ENCODE measurements at places on chromosomes 1 and 21.

DNA sequence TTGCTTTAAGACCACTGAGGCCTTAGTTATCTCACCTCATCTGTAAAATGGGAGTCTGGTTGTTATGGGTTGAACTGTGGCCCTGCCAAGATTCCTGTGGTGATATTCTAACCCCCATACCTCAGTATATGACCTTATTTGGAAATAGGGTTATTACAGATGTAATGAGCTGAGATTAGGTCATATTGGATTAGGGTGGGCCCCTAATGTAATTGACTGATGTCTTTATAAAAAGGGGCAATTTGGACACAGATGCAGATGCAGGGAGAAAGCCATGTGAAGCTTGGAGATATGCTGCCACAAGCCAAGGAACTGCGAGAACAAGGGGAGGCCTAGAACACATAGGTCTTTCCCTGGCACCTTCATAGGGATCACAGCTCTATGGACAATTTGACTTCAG lies 3.9 kb downstream of the C1orf87 start:
- DNase-seq, result no peak

DNA sequence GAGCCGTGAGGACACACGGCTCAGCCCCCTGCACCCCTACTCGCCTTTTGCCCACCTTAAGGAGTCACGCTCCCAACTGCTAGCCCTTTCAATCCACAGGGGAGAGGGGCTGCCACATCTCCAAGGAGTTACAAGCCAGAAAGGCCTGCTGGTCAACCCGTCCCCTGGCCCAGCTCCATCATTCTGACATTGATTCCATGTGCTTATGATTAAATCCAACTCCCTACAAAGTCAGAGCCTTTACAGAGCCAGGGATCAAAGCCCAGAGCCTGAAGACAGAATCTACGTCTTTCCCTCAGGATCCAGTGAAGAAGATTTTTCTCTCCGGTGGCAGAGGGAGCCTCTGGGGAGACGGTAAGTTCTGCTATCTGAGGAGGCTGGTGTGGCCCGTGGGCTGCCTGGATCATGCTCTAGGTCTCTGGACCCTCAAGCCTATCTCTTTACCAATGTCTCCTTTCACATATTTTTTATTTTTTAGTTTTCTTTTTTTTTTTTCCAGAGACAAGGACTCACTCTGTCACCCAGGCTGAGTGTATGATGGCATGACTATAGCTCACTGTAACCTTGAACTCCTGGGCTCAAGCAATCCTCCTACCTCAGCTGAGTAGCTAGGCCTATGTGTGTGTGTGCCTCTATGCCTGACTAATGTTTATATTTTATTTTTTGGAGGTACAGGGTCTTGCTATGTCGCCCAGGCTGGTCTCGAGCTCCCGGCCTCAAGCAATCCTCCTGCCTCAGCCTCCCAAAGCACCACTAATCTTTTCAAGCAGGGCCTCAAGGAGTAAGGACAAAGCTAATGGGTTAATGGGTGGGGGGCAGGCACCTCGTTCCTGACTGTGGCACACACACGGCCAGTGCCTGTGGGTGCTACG lies 61.3 kb downstream of the SLC66A1 start:
- DNase-seq, result no peak

DNA sequence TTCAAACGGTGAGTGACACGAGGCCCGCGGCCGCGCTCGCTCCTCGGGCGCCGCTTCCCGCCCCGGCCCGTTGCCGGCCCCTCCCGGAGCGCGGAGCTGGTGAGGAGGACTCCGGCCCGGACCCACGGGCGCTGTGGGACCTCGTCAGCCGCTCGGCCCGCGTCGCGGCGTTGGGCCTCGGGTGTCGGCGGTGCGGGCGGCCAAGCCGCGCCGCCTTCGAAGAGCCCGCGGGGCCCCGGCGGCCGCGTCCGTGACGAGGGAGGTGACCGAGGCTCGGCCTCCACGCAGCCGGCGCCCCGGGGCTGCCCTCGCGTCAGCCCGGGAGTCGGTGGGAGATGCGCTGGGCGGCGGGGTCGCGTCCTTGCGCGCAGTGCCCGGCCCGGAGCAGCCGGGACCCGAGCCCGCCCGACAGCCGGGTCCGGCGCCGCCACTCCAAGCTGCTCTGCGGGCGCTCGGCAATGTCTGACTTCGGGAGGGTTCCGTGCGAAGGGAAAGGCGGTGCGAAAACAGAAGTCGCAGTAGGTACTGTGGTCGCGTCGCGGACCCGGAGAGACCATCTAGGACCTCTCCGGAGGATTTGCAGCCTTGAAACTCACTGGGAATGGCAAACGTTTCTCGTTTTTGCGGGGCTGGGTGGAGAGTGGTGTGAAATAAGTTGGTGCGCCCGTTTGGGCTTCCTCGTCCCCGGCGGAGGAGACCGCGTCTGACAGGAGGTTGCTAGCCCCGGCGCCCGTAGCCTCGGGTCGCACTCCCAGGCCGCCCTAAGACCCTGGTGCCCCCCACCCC lies 829 bp downstream of the SPEN start:
- peak; percentile 58 for DNase-seq

DNA sequence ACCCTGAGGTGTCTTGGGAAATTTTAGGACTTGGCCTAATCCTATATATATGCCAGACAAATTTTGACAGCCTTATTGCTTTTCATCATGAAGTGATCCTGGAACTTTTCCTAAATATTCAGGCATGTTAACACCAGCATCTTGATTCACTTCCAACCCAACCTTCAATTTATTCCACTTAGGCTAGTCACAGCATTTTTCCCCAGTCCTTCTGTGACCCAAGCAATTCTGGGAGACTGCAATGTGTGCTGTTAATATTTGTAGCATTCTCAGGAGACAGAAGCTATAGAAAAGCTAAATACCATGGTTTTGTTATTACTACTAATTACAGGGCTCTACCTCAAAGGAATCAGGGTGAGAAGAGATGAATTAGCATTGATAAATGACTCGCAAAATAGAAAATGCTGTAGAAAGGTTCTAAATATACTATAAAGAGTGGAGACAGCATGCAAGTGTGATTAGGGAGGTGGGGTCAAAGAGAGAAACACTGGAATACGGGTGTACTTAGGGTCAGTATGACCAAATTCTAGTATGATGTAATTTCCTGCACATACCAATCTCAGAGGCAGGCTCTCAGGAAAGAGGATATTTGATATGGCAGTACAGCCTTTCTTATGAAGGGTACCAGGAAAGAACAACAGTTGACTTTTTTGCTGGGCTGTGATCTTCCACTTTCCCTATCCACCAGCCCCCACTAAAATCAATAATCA lies 29.1 kb downstream of the PRRX1 start:
- no peak for DNase-seq

- no peak for DNase-seq
Measured at GRCh38 chr1:90386899-90387720, 330.0 kb downstream of the BARHL2 start.

DNA sequence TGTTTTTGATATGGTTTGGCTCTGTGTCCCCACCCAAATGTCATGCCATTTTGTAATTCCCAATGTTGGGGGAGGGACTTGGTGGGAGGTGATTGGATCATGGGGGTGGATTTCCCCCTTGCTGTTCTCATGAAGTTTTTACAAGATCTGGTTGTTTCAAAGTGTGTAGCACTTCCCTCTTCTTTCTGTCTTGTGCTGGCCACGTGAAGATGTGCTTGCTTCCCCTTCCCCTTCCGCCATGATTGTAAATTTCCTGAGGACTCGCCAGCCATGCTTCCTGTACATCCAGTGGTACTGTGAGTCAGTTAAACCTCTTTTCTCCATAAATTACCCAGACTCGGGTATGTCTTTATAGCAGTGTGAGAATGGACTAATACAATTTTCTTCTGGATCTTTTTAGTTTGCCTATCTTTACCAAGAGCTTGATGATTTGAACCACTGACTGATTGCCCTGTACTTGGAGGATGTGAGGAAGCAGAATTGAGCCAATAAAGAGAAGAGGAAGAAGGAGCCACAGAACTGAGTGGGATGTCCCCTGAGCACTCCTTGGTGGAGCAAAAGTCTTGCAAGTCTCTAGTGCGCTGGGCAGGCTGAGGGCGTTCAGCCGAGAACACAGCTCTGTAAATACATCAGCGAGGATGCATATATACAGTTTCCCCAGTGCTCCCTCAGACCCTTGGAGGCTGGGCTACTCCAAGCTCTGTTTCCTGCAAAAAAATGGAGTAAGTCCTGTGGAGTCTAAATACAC lies 102.6 kb downstream of the CYYR1 start:
- DNase-seq, result no peak

- no peak for DNase-seq
Measured at GRCh38 chr21:37686991-37687810, 229.1 kb downstream of the KCNJ6 start.

- DNase-seq, result peak; percentile 78
Measured at GRCh38 chr1:59976194-59977074, 49.9 kb upstream of the CYP2J2 start.

- no peak for DNase-seq
Measured at GRCh38 chr1:8473891-8474300, 156.0 kb downstream of the SLC45A1 start.

- DNase-seq, result peak; percentile 94
Measured at GRCh38 chr1:39691383-39692151, at the start of gene HPCAL4. HPCAL4 (minus strand) TSS chr1:39691433; CDS start chr1:39684603, 6,830 bp downstream.

- peak; percentile 58 for DNase-seq
Measured at GRCh38 chr1:37255136-37255795, 219.1 kb upstream of the ZC3H12A start.

GRCh38 chr1:113768916-113769600 lies 9.8 kb upstream of the PHTF1 start:
- no peak for DNase-seq

- DNase-seq, result peak; percentile 40
Measured at GRCh38 chr1:18299441-18300338, 181.0 kb upstream of the KLHDC7A start.

All from hepatocyte (in vitro differentiated cells).